Activated CD4-positive, alpha-beta T cell treated with anti-CD3 and anti-CD28 coated beads, Interleukin-2, amount 10 ng/mL, durations not matched to agents 7 days and 5 days (primary cell): ENCODE measurements at places on chromosomes 1 and 21. TPM values are rescaled to one million over a fixed set of nuclear protein-coding genes. Genes with fewer than 3 reads are reported as not detected.

DNA sequence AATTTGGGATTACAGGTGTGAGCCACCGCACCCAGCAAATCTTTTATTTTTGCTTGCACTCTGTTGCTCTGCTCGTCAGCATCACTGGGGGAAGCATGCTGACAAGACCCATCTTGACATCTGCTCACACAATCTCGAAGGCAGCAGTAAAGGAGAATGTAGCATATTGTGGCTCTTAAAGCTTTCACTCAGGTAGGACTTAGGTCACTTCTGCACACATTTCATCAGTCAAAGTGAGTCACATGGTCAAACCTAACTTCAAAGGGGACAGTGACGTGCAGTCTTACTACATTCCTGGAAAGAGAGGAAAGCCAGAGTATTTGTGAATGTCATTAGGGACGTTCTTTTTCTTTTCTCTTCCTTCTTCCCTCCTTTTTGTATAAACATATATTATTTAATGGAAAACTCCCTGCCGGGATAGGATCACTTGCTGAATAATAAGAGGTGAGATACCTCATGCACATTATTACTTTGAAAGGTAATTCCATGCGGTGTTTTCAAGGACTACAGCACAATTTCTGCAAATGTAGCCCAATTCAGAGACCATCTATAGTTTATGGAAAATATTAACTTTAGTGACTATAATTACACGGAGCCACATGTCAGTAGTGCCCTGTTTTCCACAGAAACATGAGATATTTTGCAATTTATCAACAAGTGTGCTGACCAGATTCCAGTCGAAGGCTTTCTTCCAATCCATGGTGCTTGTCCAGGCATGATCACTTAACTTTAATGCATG, 19.3 kb upstream of the ACBD6 start:
- DNase-seq: no peak

DNA sequence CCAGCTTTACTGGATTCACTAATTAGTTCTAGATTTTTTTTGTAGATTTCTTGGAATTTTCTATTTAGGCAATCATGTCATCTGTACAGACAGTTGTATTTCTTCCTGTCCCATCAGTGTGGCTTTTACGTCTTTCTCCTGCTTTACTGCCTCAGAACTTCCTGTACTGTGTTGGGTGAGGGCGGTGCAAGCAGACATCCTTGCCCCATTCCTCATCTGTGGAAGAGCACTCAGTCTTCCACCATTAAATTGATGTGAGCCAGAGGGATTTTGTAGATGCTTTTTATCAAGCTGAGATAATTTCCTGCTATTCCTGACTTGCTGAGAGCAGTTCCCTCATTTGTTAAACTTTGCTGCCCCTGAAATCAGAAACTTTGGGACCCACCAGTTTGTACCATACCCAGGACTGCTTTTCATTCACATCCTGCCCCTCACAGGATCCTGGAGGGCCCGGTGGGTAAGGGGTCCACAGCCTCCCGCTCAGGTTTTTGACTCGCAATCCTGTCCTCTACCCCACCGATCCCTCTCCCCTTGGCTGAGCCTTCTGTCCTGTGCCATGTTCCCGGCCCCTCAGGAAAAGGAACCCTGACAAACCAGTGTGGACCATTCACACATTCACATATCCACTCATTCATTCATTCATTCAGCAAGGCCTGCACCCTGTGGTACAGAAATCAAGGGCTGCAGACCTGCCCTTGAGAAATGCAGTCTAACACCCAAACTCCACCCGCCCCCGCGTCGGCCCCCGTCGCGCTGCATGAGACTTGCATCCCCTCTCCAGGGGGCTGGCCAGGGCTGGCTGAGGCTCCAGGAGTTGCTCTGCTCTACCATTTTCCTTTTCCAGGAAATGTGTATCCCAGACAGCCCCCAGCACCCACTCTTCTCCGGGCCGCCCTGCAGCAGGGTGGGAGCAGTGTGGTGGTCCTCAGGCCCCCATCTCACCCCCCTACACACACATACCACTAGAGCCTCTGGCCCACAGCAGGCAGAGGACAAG, 246.5 kb upstream of the VAMP3 start:
- DNase-seq: no peak

GRCh38 chr1:169305356-169305755, 62.2 kb downstream of the NME7 start:
- no peak for DNase-seq

GRCh38 chr1:63911049-63911448, 137.2 kb downstream of the ROR1 start:
- DNase-seq: no peak

DNA sequence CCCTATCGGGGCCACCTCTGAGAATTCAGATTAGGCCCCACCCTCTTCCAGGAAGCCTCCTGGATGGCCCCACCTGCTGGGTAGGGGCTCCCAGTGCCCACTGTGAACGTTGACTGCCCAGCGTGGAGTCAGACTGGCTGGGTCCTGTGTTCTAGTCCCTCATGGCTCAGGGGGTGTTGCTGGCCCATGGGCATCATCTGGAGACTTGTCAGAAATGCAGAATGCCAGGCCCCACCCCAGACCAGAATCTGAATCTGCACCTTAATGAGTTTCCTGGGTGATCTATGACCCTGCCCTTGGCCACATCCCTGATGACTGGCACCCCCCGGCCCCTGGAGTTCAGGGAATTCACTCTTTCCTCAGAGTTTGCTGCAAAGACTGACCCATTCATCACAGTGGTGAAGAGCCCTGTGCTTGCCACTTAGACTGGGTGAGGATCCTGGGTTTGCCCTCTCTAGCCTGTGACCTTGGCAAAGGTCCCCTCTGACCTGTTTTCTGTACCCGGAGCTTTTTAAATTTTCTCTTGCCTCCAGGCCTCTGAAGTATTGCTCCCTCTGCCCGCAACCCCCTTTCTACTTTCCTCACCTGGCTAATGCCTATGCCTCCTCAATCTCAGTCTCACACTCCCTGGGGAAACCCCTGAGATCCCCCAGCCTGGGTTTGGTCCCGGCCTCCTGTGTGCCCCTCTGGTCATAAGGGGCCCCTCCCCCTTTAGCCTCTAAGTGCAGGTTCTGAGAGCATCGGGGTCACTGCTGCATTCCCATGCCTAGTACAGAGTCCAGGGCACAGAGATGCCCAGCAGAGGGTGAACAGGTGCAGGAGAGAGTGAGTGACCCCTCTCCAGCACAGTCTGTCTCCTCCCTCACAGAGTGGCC, 184.2 kb downstream of the MATN1 start:
- DNase-seq: no peak

- DNase-seq: no peak
Measured at GRCh38 chr1:21822349-21822748, 10.3 kb downstream of the LDLRAD2 start.

- DNase-seq: no peak
Measured at GRCh38 chr1:14926229-14926628, 227.3 kb upstream of the TMEM51 start.

DNA sequence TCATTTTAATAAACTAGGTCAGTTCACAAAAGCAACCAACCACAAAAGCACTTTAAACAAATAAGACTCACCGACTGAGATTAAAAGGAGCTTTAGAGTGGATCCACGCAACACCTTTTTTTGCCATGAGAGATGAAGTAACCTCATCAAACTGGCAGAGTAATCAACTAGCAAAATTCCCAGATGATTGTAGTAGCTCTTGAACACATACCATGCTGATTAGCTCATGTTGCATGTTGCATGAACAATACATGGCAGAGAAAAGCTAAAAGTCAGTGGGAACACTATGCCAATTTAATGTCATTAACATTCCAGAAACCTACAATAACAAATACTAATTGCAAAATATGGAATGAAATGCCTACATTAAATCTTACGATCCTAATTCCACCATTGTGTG, 4.1 kb downstream of the WARS2 start:
- no peak for DNase-seq

DNA sequence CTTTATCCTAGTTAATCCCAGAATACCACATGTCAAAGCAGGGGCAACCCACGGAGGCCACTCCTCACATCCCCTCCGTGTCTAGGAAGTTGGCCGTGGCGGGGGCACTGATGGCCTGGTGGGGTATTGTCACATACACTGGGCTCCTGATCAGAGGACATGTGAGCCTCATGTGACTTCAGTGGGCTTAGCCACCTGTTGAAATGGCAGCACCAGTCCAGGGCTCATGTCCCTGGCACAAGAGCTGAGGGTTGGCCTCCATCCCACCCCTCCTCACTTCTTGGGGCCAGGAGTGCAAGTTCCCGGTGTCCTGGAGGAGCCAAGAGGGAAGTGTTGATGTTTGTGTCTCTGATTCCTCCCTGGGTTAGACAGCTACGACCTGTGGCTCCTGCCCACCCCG, 313.4 kb downstream of the CAMTA1 start:
- DNase-seq: no peak

GRCh38 chr1:72442262-72442661, 159.9 kb upstream of the NEGR1 start:
- DNase-seq: no peak

The CYP4A11 gene
- not detected for total RNA-seq

The ASCL5 gene
- total RNA-seq: not detected

GRCh38 chr1:182811975-182812722, 22.6 kb downstream of the NPL start:
- DNase-seq: no peak

DNA sequence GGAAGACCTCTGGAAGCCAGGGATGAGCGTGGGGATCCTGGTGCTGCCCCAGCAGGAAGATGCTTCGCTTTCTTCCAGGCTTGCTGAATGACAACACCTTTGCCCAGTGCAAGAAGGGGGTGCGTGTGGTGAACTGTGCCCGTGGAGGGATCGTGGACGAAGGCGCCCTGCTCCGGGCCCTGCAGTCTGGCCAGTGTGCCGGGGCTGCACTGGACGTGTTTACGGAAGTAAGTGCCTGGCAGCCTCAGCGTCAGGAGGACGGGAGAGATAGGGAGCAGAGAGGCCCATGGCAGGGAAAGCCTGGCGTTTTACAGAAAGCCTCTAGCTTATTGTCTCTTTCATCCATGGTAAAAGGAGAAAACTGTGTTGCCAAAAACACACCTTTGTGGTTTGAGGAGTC, 23.5 kb downstream of the PHGDH start:
- DNase-seq: no peak

The S100A10 gene
- 561 TPM for total RNA-seq

GRCh38 chr1:18707696-18708257, 77.1 kb downstream of the PAX7 start:
- no peak for DNase-seq

The CDKN2C gene
- total RNA-seq: 82.3 TPM

The TLCD4 gene
- total RNA-seq: not detected
